Foreskin fibroblast (primary cell): ENCODE measurements at places on chromosomes 3 and 15.

- DNase-seq: peak; percentile 80
Observed at GRCh38 chr3:177468331-177468730, 271.0 kb upstream of the TBL1XR1 start.

DNA sequence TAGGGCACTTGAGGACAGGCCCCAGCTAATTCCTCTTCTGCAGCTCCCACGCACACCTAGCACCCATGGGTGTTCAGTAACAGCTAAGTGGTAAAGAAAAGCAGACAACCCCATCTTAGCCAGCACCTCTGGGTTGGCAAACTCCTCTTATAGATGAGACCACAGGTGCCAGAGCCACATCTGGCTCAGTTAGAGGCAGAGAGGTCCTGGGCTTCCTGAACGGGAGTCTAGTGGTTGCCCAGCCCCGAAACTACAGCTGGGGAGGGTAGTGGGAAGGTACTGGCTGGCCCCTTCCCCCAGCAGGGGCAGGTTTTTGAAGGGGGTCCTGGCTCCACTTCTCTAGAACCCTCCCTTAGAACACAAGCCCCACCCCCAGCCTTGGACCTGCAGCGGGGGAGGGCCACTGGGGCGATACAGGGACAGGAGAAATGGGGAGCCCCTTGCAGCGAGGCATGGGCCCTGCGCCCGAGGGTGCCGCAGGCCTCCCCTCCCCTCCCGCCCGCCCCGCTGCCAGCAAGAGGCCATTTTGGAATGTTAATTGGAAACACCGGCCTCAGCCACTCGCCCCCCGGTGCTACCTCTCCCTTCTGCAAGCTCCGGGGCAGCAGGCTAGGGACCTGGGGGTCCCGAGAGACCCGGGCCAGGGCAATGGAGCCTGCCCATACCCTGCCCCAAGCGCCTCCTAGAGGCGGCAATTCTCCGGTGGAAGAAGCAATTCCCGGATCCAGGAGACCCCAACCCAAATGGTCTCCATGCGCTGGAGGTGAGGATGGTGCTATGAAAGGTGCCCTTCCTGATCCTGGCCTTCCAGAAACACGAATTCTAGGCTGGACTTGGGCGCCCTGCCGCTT is 1.5 kb downstream of the DUSP7 start:
- DNase-seq: peak; percentile 65

DNA sequence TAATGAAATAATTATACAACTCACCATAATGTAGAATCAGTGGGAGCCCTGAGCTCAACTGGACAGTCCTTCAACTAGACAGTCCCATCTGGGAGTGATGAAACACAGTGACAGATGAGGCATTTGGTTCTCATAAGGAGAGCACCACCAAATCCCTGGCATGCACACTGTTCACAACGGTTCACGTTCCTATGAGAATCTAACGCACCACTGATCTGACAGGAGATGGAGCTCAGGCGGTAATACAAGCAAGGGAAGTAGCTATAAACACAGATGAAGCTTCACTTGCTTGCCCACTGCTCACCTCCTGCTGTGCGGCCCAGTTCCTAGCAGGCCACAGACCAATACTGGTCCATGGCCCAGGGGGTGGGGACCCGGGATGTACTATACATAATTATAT is 17.0 kb downstream of the PRKAR2A start:
- no peak for DNase-seq

DNA sequence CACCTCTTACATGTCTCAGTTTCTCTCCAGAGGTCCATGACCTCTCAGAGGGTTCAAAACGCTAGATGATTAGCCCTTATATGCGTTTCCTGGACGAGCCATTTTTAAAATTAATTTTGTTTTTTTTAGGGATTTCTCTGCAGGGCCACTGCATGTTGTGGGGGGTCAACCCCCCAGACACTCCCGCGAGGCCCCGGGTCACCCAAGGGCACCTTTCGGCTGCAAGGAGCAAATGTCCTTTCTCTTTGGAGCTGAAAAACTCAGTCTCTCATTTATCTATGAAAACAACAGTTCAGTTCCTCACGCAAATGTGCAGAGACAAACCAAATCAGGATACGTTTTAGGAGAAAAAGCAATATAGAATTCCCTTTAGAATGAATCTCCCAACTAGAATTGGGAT is 944.3 kb upstream of the SEMA6D start:
- DNase-seq: no peak

- DNase-seq: no peak
Observed at GRCh38 chr15:95669146-95669922, 661.2 kb upstream of the NR2F2 start.

- DNase-seq: no peak
Observed at GRCh38 chr3:103169289-103169688, 734.5 kb downstream of the ZPLD1 start.

DNA sequence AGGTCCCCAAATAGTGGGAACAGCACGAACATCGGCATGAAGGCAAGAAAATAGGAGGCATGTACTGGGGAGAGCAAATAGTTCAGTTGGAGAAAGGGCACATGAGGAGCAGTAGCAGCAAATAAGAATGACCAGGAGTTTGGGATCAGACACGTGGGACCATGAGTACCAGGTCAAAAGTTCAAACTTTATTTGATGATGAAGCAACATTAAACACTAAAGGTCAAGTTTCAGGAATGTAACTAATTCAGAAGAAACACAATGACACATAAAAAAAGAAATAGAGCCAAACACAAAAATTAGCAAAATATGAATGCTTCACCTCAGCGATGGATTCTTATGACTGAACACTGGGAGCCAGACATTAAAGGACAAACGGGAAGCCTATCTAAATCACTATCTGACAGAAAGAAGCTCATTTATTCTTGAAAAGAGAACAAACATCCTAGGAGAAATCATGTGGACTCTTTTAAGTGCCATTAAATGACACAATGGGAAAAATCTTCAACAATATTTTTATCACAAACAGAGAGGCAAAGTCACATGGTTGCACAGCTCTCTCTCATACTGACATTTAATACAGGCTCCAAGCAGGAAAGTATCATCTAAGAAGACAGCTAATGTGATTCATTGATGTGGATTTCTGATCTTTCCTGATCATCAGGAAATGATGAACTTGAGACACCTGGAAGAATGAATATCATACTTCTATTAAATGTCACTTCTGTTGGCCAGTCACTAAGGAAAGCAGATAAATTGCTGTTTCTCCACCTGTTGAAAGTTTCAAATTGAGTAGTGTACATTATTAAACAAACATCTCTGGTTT is 216.9 kb upstream of the THBS1 start:
- peak; percentile 84 for DNase-seq

- peak; percentile 93 for DNase-seq
Observed at GRCh38 chr3:111729087-111729846, 129.8 kb upstream of the PHLDB2 start.

- no peak for DNase-seq
Observed at GRCh38 chr3:4552811-4553210, 59.7 kb downstream of the ITPR1 start.

DNA sequence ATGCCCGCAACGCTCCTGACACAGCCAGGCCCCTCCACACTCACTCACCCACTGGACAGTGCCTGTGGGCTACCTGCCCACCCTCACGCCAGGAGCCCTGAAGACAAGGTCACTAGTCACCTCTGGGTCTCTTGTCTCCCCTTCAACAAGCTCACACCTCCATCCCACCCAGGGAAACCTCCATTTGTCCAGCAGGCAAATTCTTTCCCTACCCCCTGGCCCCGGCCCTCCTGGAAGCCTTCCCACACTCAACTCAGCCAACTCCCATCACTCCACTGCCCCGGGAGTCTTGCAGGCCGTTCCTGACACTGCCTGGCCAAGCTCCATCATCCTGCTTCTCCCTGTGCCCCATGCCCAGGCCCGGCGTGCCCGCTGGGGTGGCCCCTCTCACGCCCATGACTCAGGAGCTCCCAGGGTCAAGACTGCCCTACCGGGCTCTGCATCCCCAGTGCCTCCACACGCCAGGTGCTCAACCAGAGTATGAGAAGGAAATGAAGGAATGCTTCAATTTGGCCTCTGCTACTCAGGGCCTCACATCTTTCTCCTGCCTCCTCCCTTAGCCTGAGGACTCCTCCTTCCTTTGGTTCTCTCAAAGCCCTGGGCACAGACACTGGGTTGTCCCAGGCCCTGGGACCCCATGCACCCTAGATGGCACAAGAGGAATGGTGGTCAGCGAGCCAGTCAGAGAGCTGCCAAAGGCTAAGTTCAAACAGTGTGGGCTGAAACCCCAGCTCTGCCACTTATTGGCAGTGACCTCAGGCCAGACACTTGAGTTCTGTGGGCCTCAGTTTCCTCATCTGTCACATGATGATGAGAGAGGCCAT is 88.6 kb downstream of the SEC22A start:
- no peak for DNase-seq

DNA sequence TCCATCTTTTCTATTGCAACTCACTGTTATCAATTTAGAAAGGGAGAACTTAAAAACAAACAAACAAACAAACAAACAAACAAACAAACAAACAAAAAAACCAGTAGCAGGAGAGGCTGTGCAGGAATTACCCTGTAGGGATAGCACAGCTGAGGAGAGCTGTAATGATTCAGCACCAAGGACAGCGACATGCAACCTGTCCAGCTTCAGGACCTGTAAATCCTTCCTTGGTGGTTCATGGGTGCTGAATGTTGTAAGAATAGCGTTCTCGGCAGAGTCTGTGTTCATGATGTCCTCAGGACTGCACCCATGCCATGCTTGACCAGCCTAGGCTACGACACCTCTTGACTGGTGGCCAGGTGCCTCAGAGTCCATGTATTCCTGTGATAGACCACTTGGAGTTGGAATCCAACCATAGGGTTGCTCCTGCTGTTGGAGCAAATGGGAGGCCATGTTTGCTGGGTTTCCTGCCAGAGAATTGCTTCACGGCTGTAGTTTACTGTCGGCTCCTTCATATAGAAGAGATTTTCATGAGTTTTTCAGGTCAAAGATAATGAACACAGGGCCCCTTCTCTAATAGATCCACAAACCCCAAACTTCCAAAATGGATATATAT is 65.9 kb downstream of the CACNA2D3 start:
- DNase-seq: peak; percentile 56

GRCh38 chr3:15051531-15051930 is 13.6 kb downstream of the MRPS25 start:
- no peak for DNase-seq

GRCh38 chr3:36399933-36400332 is 19.6 kb downstream of the STAC start:
- DNase-seq: no peak

- DNase-seq: peak; percentile 16
Observed at GRCh38 chr3:36244728-36245127, 135.6 kb upstream of the STAC start.

GRCh38 chr3:16452261-16452660 is 61.2 kb downstream of the RFTN1 start:
- peak; percentile 30 for DNase-seq
